ENCODE measurements at places on chromosomes 11 and 22.

GRCh38 chr11:119190531-119190930 lies 5.3 kb downstream of the NHERF4 start:
- DNase-seq, result no peak

GRCh38 chr11:61702701-61703312 lies 22.6 kb downstream of the DAGLA start:
- DNase-seq, result peak; percentile 8

DNA sequence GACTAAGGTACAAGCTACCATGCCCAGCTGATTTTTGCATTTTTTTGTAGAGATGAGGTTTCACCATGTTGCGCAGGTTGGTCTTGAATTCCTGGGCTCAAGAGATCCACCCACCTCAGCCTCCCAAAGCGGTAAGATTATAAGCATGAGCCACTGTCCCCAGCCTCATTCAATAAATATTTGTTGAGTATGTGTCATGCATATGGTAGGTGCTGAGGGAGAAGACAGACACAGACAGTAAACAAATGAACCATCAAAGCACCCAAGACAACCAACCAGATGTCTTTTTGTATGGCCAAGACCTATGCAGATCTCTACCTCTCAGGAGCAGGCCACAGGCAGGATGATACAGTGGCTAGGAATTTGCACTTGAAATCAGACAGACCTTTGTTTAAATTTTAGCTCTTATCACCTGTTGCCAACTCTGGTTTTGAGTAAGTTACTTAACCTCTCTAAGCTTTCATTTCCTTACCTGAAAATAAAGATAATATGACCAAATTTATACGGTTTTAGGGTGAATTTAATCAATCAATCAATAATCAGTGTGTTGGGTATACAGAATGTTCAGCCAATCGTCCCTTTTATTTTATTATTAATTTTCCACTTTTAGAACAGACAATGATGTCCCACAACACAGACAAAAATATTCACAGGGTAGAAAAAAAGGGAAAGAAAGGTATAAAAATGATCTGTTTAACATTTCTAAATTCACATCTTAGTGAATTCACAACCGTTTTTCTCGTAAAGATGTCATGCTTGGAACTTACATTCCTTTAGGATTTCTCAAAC lies 128.2 kb downstream of the SGSM3 start:
- no peak for DNase-seq

DNA sequence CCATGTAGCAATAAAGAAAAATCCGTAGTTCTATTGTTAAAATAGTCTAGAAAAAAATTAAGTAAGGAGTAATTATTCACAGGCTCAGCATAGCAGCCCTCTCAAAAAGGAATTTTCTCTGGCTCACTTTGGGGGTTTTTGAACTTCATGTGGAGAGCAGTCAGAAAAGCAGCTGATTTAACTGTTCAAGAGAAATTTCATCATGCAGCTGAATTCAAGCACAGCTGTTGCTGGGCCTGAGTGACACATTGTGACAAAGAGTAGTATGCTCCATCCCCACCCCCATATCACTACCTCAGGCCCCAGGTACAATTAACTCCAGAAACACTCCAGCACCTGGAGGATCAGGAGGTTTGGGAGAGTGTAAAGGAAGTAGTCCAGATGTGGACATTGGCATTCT lies 272.1 kb downstream of the FAM76B start:
- DNase-seq, result no peak

DNA sequence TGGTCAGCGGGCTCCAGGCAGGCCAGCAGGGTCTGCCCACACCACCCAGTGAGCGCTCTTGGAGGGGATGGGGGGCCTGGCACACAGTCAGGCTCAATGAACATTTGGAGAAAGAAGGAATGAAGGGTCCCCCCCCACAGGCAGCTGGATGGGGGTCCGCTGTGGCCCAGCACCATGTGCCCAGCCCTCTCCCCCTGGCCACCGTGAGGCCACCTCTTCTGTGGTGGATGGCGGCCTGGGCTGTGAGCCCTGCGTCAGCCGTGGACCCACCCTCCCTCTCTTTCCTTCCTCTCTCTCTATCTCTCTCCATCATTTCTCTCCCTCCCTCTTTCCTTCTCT lies 35.1 kb upstream of the MUC5AC start:
- DNase-seq, result no peak

GRCh38 chr11:47495011-47495855 lies 46.3 kb upstream of the RAPSN start:
- no peak for DNase-seq

GRCh38 chr11:79940165-79940564 lies 499.3 kb upstream of the TENM4 start:
- DNase-seq, result no peak

DNA sequence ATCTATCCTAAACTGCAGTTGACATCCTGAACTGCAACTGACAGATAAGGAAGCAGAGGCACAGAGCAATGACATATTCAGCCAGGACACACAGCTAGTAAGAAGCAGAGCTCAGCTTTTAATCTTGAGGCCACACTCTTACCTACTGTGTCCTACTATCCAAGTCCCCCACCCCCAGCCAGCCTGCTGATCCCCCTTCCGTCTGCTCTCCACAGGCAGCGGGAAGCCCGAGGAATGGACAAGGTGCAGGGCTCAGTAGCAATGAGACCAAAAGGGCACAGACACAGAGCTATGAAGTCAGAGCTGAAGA lies 4.3 kb downstream of the POLR3H start:
- DNase-seq, result no peak

- no peak for DNase-seq
Observed at GRCh38 chr11:129287920-129288319, 87.7 kb upstream of the BARX2 start.

DNA sequence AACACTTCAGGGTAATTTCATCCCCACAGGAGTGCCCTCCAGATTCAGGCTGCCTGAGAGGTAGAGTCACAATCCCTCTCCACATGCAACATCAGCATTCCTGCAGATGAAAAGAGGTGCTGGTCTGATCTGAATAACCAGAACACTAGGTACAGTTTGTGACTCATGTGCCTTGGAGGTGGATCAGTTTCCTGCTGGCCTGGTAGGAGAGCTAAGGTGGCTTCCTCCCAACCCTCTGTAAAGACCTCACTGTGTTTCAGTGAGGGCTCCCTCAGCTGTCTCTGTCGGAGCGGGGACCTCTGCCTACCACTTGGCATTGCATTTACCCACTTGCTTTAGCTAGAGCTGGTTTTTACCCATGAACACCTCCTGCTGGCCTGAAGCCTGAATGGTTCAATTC lies 7.6 kb downstream of the OR9G1 start:
- no peak for DNase-seq

DNA sequence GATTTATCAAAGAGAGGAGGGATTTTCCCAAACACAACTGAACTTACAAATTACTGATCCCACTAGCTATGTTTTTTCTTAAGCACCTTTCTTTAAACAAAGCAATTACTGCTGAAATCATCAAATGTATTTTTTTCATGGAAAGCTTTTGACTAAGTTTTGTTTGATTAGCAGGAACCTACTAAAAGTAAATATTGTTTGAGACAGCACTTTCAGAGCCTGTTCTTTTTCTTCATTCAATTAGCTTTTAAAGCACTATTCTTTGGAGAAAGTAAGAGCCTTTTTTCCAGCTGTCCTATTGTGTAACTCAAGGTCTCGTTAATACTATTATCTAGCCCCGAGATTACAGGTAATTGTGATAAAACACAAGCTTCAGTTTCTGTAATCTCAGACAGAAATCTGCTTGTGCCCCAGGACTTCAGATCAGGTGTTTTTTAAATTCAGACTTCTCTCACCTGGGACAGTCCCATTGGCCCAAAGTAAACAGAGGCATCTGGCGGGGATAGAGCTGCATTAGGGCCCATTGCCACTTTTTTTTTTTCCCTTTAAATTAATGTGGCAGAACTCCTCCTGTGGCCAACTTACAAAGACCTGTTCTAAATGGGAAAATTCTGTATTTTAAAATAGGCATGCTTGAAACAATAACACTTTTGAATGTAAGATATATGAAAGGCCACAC lies 11.0 kb downstream of the CSTPP1 start:
- no peak for DNase-seq

DNA sequence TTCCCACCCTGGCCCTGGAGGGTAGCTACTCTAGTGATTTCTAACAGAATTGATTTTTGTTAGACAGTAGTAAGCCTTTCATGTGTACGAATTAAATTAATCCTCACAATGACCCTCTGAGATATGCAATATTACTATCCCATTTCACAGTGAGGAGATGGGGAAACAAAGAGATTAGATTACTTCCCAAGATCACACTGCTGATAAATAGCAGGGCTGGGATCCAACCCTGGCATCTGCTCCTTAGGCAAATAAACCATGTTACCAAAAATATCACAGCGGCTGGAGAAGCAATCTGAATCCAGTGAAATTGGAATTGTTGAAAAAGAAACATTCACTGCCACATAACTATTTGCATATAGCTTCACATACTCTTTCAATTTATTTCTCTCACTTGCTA lies 12.8 kb upstream of the CAVIN3 start:
- no peak for DNase-seq

DNA sequence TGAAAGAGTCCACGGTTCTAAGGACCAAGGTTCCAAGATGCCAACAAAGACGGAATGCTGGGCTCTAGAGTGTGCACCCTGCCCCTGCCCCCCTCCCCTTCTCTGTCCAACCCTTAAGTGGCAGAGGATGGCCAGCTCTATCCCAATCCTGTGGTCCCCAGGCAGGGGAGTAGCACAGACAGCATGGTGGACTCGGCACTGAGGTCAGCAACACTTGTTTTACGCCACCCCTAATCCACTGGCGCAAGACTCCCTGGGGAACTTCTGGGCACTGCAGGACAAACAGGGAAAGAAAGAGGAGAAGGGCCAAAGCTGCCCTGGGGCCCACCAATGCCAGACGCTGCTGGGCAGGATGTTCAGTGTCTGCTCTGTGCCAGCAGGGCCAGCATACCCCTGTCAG lies 18.9 kb downstream of the GDPD5 start:
- DNase-seq, result no peak

GRCh38 chr11:132402071-132402684 lies 1031.8 kb downstream of the NTM start:
- peak; percentile 38 for DNase-seq

DNA sequence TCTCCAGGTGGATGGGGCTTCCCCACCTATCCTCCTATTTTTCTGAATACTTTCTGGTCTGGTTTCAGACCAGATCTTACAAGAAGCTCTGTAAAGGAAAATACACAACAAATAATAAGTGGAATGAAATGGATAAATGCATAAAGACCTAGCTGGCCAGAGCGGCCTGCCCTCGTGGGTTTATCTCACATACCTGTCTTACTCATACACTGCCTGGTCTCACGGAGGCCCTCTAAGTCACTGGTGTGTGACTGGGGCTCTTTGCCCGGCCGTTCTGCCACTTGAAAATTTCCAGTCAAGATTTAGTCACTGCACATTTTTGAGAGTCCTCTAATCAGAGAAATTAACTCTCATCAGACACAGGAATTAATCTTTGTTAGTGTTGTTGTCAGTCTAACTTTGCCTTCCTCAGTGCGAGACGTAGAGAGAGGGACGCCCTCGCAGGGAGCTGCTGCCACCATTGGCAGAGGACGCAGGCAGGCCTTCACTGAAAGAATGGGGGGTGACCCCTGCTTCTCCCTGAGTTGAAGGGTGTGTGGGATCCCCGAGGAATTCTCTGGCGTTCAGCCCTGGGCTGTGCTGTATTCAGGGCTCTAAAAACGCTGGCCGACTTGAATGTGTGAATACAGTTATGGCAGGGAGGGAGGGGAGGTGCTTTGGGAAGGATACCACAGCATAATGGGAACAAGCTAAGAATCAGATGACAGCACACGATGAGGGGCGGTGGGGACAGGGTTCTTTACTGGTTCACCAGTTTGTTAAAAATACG lies 46.3 kb upstream of the CADM1 start:
- no peak for DNase-seq

GRCh38 chr11:79667380-79667779 lies 226.6 kb upstream of the TENM4 start:
- DNase-seq, result no peak

- DNase-seq, result no peak
Observed at GRCh38 chr22:36106910-36107309, 53.6 kb downstream of the APOL3 start.

Data from activated CD4-positive, alpha-beta T cell treated with anti-CD3 and anti-CD28 coated beads, Interleukin-2, amount 50 U/mL, for 16 hours (primary cell).